ENCODE measurements at places on chromosomes 5 and 9. TPM values are rescaled to one million over a fixed set of nuclear protein-coding genes. Genes with fewer than 3 reads are reported as not detected.
A peak's percentile ranks its signal among the peaks of the same experiment; 100 is the strongest.

DNA sequence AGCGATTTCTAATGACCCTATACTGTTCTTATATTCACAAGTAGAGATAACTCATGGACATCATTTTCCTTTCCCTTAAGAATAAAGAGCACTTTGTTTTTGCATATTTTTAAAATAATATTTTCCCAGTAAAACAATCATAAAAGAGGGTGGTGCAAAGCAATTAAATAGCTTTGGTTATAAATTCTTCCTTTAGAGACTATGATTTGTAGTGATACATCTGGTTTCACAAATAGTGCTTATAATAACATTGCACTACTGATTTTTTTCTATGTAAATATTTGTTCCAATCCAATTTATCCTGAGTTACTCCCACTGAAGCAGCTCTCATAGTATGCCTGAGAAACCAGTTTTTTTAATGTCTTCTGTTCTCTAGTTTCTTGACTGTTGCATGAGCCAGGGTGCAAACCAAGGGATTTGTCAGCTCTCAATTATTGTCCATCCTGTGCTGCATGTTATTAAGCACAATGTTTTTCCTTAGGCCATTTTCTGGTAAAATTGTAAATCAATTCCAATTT lies 74.7 kb downstream of the LURAP1L start:
- no peak for DNase-seq

DNA sequence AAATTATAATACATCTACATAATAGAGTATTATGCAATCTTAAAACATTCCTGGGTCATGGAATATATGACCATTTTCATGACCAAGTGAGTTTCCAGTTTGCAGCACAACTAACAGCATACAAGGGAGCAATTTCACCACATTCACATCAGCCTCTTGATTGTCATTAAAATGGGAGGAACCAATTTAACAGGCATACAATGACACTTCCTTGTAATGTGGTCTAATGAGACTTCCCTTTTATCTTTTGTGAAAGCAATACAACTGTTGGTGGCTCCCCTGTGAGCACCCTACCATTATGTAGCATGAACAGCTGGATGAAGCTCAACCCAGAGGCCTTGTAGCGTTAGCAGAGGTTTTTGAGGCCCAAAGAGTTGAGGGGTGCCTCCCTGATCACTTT lies 13.6 kb upstream of the TMOD1 start:
- DNase-seq = no peak

DNA sequence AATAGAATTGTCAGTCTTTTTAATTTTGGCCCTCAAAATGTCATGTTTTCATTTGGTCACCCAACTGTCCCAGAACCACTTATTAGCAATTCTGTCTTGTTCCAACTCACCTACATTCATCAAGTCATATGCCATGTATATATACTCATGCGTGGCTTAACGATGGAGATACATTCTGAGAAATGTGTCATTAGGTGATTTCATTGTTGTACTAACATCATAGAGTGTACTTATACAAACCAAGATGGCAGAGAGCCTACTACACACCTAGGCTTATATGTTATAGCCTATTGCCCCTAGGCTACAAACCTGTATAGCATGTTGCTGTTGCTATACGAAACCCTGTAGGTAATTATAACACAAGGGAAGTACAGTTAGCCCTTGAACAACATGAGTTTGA lies 36.6 kb downstream of the RNF38 start:
- DNase-seq = no peak

- DNase-seq = no peak
These were observed 81.6 kb downstream of the CYFIP2 start for GRCh38 chr5:157347301-157348048.

GRCh38 chr5:164722702-164723101 lies 1217.3 kb downstream of the MAT2B start:
- no peak for DNase-seq

GRCh38 chr5:168073991-168074800 lies 217.2 kb upstream of the WWC1 start:
- peak; percentile 52 for DNase-seq

- DNase-seq = no peak
These were observed 13.0 kb downstream of the NEK6 start for GRCh38 chr9:124270504-124271335.

GRCh38 chr5:140753561-140753960 lies 32.4 kb upstream of the PCDHA1 start:
- DNase-seq = no peak

- no peak for DNase-seq
These were observed 207.7 kb downstream of the FBXL7 start for GRCh38 chr5:15707631-15708030.

DNA sequence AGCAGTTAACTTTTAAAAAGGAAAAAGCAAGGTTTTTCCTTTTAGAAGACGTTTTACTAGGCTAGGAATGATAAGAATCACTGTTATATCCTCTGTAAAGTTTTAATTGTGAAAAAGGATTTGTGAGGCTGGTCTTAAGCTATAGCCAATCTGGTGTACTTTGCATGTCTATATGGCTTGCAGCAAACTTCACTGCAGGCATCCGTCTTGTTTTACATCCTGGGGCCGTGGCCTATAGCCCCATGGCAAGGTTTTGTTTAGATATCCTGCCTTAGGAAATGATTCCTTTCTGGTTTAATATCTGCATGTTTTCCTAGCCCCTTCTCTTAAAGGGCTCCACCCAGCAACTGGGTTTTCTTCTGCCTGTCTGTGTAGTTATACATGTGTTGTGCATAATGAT lies 272.8 kb downstream of the ICE1 start:
- DNase-seq = no peak

DNA sequence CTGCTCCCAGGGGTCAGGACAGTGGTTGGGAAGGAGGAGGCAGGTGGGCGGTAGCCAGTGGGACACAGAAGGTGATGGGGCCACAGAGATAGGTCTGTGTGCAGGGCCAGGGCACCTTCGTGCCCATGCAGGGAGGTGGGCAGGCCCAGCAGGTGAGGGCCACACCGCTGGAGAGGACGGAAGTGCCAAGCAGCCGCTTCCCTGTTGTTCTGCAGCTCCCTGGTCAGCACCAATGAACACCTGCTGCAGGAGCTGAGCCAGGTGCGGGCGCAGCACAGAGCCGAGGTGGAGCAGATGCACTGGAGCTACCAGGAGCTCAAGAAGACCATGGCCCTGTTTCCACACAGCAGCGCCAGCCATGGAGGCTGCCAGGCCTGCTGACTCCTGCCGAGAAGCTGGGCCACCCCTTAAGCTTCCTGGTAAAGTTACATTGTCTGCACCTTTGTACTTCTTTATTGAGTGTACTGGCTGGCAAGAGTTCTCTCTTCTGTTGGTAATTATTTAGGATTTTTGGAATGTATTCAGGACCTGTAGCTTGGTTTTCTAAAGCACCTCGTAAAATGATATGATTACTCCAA lies 40.3 kb downstream of the TPPP start:
- no peak for DNase-seq

DNA sequence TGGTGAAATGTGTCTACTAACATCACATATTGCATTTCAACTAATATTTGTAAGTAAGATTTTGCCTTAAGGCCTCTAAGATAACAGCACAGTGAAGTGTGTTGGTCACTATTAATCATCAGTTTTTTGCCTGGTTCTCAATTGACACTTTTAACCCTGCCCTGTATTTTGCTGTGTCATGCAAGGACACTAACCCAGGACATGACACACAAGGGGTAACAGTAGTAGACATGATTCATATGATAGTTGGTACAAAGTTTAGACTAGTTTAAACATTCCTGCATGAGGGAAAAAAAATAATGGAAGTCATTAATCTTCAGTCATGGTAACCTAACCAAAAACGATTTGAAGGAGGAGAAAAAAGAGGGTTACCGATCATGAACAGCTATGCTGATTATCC lies 207.0 kb downstream of the DEPDC1B start:
- no peak for DNase-seq

DNA sequence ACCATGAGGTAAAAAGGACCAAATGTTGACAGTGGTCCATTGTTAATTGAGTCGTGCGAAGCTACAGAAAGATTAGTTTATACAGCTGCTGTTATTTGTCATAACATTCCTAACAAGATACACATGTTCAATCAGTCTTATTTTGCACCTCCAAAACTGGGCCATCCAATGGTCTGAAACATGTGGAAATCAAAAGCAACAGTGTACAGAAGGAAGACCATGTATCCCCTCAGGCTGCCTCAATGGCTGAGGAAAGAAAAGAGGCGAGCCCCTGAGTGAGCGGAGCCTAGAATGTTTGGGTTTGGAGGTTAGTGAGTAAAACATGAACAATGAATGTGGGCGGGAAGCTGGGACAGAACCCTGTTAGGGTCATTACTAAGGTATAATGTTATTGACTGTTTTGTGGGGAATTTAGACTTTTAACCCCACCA lies 35.6 kb downstream of the NFIB start:
- no peak for DNase-seq

DNA sequence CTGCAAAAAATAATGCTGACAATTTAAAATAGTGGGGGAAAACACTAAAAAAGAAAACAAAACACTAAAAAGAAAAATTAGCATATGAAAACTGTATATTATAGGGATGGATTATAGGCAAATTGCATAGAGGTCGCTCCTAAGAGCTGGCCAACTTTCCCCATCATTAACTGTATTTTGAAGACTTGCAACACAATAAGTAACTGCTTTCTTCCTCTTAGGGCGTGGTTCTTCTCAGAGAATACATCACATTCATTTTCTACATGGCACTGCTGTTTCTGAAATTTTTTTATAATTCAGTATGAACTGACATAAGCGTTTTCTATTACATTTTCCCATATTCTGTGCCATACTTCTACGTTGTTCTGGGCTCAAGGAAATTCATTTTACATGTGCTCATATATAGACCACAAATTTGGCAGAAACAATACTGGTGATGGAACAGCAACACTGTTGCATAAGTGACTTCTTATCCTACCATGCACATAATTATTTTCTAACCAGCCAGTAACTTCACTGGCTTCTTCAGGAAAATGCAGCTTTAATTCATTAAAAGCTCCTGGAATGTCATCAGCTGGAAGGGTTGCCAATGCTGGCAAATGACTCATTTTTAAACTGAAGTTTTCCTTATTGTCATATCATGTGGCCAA lies 171.2 kb upstream of the DMAC1 start:
- DNase-seq = no peak

DNA sequence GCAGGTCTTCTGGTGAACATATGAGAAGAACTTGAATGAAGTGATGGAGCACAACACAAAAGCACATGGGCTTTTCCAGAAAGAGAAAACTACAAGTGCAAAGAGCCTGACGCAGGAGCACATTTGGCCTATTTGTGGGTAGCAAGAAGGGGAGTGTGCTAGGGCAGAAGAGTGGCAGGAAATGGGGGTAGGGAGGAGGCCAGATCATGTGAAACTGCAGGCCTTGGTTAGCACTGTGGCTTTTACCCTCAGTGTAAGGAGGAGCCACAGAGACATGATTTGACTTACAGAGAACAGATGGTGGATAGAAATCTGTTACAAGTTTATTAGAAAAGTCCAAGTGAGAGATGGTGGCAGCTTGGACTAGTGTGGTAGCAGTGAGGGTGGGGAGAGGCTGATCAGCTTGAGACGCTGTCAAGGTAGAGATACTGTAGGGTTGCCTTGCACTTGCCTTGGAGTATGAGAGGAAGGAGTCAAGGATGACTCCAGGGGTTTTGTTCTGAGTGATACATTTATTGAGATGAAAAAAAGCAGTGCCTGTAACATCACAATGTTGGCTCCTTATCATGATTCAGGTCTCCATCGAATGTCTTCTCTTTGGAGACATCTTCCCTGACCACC lies 126.7 kb downstream of the PPP2R2B start:
- no peak for DNase-seq

DNA sequence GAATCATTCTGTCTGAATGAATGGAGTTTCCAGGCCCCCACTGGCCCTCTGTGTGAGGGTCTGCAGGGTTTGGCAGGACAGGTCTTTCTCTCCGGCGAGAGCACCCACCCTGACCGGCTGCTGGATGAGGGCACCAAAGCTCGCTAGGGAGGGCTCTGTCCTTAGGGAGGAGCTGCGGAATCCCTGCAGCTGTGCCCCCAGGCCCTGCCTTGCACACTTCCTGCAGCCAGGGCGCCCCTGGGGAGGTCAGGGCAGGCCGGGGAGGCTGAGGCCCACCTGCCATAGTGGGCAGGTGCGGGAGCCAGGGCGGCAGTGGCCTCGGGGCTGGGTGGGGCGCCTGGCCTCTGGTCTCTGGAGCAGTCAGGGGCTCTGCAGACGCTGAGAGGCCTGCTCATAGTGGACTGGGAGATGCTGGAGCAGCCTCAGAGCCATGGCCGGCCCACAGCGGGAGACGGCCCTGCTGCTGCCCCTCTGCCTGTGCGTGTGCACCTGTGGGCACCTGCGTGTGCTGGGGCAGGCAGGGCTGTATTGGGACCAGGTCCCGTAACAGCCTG lies 36.1 kb downstream of the EXOC3 start:
- no peak for DNase-seq

DNA sequence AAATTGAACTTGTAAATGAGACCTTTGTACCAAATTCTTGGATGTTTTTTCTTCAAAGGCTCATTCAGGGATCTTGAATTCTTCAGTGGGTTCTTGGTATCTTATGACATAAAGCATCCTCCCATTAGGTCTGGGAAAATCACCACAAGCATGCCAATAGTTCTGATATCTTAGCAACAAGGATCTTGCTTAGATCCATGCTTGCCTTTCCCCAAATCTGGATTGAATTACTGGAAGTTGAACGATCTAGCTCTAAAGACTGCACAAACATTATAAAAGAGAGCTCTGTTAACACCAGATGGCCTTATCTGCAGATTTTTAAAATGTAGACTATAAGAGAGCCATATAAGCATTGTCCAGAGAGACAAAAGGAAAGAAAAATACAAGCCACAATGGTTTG lies 266.3 kb downstream of the RAB3C start:
- peak; percentile 92 for DNase-seq

GRCh38 chr5:181063514-181063913 lies 23.4 kb downstream of the BTNL9 start:
- DNase-seq = no peak

- no peak for DNase-seq
These were observed 78.2 kb downstream of the DOCK8 start for GRCh38 chr9:292915-293314.

Gene MCIDAS
- not detected for total RNA-seq

Gene PPIC
- total RNA-seq = 160 TPM

Gene FSTL4
- total RNA-seq = 1.4 TPM

Gene CYSRT1
- 0.96 TPM for total RNA-seq

Gene CDO1
- not detected for total RNA-seq

Gene PCDHGA3
- 2.2 TPM for total RNA-seq

Gene EEIG1
- 15.2 TPM for total RNA-seq

Gene TAF11L10
- 16.4 TPM for total RNA-seq

Gene TMEM250
- 54.4 TPM for total RNA-seq

Gene ARSI
- total RNA-seq = 15.9 TPM

Data from umbilical cord (tissue), 2 donors.